ENCODE measurements at places on chromosomes 11 and 22.

GRCh38 chr11:43582863-43583462 is 97.6 kb upstream of the HSD17B12 start:
- DNase-seq: no peak

DNA sequence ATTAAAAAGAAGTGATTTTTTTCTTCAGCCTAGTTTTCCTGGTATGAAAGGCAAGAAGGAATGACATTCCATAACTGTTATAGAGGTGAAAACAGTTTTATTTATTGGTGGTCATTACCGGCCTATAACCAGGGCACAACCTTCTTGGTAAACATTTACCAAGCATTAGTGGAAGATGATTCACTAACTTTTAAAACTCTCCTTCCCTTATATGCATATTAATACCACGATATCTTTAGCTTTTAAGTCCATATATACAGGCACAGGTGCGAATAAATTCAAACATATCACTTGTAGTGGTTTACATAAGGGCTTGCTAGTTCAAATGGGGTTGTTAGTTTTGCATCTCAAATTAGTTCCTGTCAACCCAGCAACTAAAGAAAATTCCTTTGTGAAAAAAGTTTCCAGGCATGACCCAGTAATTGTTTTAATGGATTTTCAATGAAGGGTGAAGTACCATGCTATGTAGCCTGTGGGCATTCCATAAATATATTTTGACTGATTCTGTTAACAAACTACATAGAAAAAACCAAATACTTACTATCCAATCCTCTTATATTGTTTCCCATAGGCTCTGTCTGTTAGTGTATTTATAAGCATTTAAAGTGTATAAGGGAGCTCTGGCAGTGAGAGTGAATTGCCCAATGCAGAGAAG is 30.6 kb upstream of the ROBO3 start:
- DNase-seq: peak; percentile 55

GRCh38 chr11:95456714-95457491 is 225.9 kb upstream of the SESN3 start:
- DNase-seq: peak; percentile 22

DNA sequence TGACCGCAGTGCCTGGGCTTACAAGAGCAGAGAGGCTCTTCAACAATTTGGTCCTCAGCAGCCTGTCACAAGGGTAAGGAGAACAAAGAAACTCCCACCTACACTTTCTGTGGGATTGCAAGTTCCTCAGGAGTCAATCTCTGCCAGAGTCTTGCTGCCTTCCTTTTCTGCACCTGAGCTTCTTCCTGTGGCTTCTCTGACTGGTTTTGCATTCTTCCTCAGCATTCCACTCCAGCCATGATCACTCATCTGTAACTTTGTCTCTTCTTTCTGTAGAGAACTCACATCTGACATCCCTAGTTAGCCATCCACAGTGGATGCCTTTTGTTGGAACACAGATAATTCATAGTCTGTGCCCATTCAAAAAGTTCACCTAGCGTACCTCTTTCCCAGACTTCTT is 14.2 kb upstream of the OR6A2 start:
- DNase-seq: peak; percentile 81

DNA sequence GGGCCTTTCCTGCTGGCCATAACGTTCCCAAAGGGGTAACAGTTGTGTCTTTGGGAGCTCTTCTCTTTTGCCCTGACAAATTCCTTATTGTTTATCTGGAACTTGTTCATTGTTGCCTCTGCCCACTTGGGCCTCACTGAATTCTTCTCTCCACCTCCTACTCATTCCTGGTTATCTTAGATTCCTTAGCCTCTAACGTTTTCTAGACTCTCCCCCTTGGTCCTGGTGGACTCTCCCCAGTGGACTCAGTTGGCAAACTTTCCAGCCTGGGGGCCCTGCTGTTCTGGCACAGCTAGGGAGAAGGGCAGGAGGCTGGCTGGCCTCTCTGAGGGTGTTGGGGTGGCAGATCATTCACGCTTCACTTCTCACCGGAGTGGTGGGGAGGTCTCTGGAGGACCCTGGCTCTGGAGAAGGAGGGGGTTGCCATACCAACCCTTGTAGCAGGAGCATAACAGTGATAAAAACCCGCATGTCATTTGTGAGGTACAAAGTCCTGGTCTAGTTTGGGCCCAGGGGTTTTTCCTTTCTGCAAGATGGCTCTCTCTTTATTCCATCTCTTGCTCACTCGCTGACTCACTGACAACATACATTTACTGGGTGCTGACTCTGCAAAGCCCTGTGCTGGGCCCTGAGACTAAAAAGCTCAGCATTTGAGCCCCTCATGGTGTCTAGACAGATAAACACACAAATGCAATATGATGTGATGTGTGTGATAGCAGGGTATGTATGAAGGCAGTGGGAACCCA is 39.7 kb downstream of the YWHAH start:
- DNase-seq: no peak

- no peak for DNase-seq
These were observed 25.8 kb downstream of the CDPF1 start for GRCh38 chr22:46224044-46224897.

DNA sequence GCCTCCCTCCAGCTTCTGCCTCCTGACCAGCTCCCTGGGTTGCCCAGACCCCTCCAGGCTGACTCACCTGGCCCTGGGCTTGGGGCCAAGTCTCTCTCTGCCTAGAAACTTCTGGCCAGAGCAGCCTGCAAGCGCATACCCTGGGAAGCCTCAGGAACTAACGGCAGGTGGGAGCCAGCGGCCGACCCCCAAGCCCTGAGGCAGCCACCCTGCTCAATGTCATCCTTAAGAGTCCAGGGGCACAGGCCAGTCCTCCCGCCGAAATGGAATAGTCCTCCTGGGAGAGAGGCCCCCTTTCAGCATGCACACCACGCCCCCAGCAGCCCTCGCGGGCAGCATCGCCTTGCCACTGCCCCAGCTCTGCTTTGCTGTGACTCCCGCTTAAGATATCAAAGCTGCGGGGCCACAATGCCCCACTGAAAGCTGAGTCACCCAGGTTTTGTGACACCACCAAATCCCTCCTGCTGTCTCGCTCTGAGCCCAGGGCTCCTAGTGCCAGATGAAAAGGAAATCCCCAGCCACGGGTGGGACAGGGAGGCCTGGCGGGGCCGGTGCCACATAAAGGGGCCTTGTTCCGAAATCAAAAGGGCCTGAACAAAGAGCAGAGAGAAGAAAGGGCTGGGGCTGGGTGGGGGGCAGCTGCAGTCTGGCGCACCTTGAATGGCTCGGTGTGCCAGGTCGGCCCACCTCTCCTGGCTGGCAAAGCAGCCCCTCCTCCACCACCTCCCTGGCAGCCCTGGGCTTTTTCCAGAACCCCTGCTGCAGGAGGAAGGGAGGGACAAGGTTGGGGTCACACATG is 21.4 kb upstream of the FGF3 start:
- peak; percentile 65 for DNase-seq

DNA sequence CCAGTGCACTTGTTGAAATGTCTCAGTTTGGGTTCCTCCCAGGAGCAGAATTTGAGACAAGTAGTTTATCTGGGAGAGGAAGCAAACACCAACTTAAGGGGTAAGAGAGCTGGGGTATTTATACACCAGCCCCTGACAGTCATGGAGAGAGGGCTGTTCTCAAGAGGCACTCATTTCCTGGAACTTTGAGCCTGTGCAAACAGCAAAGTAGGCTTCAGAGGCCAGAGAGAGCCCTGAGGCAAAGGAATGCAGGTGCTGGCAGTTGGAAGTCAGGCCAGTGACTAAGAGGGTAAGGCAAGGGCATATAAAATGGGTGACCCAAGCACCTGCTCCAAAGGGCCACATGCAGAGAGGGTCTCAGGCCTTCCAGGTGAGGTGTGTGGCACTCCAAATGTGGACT is 16.1 kb downstream of the MS4A18 start:
- peak; percentile 19 for DNase-seq

- DNase-seq: no peak
These were observed 6.2 kb downstream of the SLC6A5 start for GRCh38 chr11:20605602-20606091.

DNA sequence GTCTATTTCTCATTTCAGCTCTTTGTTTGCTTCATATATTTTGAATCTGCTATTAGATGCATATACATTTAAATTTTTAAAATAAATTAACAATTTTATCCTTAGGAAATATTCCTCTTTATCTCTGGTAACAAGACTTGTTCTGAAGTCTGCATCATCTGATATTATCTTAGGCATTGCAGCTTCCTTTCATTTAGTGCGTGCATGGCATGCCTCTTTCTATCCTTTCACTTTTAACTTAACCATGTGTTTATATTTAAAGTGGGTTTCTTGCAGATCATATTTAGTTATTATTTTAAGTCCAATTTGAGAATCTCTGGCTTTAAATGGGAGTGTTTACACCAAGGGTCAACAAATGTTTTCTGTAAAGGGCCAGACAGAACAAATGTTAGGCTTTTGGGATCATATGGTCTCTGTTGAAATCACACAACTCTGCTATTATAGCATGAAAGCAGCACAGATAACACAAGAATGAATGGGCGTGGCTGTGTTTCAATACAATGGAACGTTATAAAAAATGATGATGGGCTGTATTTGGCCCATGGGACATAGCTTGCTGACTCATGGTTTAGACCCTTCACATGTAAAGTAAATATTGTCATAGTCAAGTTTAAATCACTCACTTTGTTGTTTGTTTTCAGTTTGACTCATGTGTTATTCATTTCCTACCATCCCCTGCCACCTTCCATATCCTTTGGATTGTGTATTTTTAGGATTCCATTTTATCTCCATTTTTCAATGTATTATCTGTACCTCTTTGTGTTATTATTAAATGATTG is 83.9 kb upstream of the SNX19 start:
- DNase-seq: peak; percentile 89

DNA sequence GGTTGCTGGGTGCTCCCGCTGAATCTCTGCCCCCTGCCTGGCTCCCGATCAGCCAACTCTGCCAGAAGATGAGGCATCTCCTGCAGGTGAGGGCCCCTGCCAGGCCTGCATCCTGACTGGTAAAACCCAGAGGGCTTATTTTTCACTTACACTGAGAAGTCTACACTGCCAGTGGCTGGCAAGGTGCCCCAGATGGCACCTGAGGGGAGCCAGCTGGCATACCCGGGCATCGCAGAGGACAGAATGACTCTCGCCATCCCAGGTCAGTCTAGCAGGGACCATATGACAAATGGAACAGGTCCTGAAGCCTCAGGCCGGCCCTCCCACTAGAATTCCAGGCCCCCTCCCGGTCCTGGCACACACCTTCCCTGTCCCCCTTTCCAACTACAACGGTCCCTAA is 30.9 kb downstream of the MACROD1 start:
- DNase-seq: no peak

DNA sequence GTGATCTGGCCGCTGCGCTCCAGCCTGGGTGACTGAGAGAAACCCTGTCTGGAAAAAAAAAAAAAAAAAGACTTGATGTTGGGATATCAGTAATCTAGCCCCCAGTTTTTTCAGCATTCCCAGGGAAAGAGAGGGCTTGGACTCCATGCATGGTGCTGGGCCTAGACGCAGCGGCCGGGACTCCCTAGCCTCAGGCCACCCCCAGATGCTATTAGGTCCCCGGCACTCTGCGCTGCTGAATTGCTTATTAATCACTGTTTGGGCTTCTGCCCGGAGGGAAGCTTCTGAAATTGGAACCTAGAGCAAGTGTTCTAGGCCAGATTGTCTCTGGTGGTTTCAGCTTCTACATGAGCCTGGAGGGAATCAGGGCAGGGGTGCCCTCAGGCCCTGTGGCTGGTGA is 39.0 kb downstream of the SLCO2B1 start:
- DNase-seq: no peak

GRCh38 chr11:35874751-35875450 is 69.0 kb upstream of the LDLRAD3 start:
- DNase-seq: no peak

DNA sequence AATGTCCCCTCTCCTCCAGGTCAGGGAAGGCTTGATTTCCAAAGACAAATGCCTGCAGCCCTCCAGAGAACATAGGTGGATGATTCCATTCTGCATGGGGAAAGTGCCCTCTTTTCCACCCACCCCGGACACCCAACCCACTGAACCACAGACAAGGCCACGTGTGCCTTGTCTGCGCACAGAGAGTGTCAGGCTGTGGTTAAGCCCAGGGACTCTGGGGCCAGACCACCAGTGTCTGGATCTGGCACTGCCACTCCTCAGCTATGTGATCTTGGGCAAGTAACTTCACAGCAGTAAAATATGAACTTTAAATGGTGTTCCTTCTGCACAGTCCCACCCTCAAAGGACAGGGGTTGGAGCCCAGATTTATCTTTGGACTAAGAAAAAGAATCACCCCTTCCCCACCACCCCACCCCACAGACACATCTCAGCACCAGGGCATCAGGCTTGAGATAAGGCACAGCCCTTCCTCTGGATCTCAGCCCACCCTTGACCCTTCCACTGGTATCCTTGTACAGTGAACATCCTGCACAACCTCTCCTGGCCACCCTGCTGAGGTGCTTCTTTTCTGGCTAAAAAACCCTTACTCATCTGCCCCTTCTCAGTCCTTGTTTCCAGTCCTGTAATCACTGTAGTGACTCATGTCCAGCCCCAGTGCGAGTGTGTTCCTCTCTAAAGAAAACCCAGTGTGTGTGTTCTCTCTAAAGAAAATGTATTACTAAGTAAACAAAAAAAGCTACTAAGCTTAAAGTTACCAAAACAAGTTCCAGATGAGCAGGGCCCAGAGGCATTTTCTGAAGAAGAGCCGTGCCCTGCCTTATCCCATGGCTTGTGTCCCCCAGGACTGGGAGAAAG is 1.9 kb upstream of the PTGDR2 start:
- peak; percentile 44 for DNase-seq

- DNase-seq: no peak
These were observed 9.8 kb downstream of the YAP1 start for GRCh38 chr11:102119997-102120396.

DNA sequence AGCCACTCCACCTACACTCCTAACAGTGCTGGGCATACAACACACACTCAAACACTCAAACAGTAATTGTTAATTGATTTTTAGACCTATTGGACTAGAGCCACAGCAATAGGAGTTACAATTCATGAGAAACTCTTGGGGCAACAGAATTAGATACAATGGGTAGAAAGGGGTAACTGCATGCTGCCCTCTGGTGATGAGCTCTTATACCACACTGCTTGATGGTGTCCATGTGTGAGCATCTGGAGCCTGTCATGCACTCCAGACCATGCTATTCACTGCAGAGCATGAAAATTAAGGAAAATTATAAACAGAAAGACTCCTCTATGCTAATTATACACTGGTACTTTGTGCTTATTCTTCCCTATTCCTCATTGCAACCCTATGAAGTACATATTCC is 975.5 kb upstream of the CCDC90B start:
- DNase-seq: peak; percentile 30

DNA sequence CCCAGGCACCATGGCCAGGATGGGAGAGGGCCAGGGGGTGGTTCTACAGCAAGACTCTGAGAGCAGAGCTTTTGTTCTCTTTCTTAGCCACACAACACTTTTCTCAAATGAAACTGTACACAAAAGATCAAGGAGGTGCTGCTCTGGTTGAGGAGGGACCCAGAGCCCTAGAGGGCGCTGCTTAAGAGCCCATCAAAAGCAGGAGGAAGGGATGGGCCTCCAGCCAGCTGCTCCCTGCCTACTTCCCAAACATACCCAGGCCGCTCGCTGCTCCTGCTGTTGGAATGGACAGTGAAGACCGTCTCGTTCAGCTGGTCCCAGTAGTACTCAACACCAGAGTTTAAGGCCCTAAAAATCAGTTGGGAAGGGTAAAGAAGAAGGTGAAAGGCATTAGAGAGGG is 18.4 kb upstream of the CHRM4 start:
- no peak for DNase-seq

- peak; percentile 55 for DNase-seq
These were observed 20.8 kb downstream of the BID start for GRCh38 chr22:17753401-17753989.

GRCh38 chr11:39221550-39222138 is 2237.8 kb downstream of the LRRC4C start:
- no peak for DNase-seq

- no peak for DNase-seq
These were observed 14.0 kb upstream of the NRIP3 start for GRCh38 chr11:9017773-9018172.

GRCh38 chr11:17014833-17015626 is 816 bp upstream of the PLEKHA7 start:
- DNase-seq: peak; percentile 85
